ENCODE measurements at places on chromosomes 1 and 21.

DNA sequence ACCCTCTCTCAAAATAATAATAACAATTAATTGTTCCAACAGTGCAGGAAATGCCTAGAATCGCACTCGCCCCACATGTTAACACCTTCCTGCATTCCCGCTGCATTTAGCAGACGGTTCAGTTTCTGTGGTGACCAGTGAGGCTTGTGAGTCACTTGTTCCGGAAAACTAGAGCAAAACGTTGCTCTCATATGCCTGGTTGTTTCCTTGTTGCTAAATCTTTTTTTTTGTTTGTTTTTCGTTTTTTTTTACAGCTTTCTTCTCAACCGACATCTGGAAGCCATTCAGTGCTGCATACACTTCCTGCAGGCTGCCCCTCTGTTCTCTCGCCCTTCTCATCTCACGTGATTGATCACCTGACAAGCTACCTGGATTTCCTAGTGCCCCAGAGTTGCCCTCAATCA is 56.9 kb upstream of the TMPRSS2 start:
- DNase-seq = no peak

DNA sequence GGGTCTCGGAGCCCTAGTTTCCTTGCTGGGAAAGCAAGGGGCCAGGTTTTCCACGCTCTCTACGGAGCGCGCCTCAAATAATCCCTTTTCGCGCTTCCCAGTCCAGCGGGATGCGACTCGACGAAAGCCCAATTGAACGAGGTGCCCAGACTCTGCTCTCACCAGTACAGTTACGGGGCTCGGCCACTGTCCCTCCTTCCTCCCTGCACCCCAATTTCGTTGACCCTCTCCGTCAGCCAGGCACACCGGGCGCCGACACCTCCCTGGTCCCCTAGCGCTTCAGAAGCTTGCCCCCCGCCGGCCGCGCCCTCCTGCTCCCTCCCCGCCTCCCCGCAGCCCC is 389 bp downstream of the SEMA6C start:
- DNase-seq = no peak

DNA sequence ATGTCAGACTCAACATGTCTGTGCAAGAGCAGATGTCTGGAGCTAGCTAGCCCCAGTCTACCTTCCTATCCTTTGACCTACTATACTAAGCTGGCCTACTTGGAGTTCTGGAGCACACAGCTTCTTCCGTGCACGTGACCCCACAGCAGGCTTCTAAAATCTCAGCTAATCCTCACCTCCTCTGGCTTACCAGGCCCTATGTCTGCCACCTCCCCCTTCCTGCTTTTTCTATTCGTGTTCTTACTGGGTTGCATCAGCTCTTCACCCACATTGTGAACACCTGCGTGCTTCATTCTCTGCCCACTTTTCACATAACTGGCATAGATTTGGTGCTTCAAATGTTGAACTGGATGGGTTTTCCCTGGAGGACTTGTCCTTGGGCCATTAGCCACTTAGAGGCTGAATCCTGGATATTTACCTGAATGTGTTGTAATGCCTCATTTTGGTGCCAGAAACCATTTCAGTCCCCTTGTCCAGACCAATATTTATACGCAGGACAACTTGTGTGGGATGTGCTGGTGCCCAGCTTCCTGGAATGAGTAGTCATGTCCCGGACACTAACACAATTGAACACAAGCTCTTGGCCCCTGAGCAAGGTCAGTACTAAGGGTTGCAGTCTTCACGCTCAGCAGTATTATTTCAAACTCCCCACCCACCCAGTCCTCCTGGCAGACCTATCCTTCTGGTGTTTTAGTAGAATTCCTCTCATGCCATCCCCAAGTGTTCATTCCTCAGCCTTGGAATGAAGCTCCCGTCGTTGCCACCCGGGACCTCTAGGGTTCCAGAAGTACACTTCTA is 24.0 kb downstream of the TENT5C start:
- no peak for DNase-seq

DNA sequence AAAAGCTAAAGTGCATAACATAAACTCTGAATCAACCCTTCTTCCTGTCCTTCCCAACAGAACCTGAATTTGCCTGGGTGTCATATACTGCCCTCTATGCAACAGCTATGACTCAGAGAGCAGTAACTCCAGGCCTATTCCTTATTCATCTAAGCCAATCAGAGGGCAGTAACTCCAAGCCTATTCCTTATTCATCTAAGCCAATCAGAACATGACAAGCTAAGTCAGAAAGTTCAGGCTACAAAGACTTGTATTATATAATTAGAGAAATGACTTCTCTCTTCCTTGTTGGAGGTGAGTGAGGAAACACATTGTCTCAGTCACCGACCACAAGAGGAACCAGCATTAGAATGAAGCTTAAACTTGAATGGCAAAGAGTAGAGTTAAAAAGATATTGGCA is 26.2 kb upstream of the TADA1 start:
- peak; percentile 50 for DNase-seq

DNA sequence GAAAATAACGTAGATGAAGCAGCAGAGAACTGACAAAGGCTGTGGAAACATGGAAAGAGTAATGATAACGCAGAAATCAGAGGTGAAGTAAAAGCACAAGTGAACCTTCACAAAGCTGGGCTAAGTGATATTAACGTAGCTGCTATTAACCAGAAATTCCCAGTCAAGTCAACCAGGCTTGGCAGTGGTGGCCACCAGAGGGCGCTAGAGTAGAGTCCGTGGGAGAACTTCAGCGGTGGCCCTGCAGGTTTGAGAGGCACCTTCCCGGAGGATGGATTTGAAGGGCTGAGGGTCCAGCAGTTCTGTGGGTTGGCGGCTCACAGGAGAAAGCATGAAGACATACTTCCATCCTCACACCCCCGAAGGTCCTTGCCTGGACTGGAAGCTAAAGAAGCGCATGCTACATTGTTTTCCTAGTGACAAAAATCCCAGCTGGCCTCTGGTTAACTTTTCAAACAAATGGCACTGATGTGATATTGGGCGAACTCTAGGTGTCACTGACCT is 81.7 kb upstream of the ZNF648 start:
- DNase-seq = peak; percentile 88

DNA sequence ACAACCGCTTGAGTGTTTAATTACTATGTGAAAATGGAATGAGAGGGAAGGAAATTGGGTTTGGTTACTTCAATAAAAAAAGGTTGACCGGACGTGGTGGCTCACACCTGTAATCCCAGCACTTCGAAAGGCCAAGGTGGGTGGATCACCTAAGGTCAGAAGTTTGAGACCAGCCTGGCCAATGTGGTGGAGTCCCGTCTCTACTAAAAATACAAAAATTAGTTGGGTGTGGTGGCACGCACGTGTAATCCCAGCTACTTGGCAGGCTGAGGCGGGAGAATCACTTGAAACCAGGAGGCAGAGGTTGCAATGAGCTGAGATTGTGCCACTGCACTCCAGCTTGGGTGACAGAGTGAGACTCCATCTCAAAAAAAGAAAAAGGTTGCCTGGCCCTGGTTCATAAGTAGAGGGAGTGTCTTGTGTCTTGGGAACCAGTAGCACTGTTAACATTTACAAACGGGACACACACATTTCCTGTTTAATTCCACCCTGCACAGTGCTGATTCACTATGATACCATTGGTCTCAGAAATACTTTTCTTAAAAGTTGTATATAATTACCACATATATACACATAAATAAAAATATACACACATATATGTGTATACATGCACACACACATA is 27.6 kb upstream of the CLDN14 start:
- DNase-seq = no peak

DNA sequence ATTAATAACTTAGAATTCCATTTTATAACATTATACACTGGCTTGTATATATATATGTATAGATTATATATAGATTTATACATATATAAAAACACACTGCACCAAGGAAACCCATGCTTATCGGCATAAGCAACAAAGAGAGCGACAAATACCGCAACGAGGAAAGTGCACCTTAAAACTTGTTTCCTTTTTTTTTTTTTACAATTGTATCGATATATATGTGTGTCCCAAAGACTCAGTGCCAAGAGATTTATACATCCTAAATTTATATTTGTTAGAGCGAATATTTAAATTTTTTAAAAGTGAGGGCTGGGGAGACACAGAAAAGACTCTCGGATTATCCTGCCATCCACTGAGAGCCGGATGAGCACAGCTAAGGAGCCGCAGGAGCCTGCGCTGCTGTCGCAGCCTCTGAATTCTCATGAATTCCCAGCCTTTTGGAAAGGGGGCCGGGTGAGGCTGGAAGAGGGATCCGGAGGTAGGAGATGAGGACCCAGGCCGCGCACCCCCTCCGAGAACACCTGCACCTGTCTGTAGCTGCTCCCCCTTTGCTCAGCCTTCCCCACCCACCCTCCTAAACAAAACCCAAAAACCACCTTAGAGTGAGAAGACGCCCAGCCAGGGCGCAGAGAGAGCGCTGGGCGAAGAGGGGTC is 5.2 kb downstream of the DMRTA2 start:
- DNase-seq = peak; percentile 42

GRCh38 chr1:44425341-44426082 is 20.5 kb downstream of the RNF220 start:
- DNase-seq = no peak

Data from mesendoderm (in vitro differentiated cells).